ENCODE measurements at places on chromosomes 4 and X.

- no peak for DNase-seq
Observed at GRCh38 chr4:16237715-16238114, 11.4 kb upstream of the TAPT1 start.

GRCh38 chrX:107360788-107361360 is 88.6 kb upstream of the FRMPD3 start:
- no peak for DNase-seq

DNA sequence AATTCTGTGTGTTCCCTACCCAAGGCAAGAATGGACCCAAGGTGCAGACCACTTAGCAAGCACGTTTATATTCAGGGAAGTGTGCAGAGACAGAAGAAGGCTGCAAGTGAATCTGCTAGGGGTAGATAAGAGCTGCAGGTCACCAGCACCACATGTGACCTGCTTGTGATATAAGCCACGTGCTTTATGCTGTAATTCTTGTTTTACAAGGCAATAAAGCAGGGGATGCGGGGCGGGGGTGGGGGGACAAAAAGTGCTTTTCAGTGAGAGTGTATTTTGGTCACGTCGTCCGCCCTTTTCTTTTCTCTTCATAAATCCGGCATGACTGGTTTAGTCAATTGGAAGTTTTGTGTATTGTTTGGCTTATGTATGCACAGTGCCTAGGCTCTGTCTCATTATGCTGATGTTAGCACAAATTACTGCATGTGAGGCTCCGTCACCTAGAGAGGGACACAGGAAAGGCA is 192.7 kb downstream of the RBMX2 start:
- no peak for DNase-seq

DNA sequence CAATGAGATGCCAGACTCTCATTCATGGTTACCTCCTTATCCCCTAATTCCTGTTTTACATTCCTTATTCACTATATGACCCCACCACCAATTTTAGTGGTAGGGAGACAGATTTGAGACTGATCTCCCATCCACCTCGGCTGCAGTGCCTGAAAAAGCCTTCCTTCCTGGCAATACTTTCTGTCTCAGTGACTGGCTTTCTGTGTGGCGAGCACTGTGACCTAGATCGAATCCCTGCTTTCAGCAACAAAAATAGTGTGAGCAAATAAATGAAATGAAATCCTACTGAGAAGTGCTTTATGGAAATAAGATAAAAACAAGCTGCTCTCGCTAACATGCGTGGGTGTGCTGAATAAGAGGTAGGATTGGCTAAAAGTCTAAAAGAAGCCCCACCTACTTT is 165.3 kb downstream of the GPM6A start:
- DNase-seq: no peak

DNA sequence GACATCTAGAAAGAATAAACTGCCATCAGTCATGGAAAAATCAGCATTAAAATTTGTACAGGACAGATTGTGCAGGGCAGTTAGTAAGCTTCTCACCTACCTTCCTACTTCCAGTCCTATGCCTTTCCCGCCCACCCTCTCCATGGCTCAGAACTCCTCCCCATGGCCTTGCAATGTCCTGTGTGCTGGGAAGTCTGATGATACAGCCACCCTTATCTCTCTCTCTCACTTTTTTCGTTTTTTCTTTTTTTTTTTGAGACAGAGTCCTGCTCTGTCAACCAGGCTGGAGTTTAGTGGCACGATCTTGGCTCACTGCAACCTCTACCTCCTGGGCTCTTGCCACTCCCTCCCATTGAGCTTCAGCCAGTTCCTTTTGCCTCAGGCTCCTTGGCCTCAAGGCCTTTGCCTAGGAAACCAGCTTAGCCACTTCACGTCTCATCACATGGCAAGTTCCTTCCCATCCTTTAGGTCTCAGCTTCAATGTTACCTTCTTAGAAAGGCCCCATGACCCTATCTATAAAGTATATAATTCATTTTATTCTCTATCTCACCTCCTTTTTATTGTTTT is 259.7 kb downstream of the NKX6-1 start:
- DNase-seq: no peak

DNA sequence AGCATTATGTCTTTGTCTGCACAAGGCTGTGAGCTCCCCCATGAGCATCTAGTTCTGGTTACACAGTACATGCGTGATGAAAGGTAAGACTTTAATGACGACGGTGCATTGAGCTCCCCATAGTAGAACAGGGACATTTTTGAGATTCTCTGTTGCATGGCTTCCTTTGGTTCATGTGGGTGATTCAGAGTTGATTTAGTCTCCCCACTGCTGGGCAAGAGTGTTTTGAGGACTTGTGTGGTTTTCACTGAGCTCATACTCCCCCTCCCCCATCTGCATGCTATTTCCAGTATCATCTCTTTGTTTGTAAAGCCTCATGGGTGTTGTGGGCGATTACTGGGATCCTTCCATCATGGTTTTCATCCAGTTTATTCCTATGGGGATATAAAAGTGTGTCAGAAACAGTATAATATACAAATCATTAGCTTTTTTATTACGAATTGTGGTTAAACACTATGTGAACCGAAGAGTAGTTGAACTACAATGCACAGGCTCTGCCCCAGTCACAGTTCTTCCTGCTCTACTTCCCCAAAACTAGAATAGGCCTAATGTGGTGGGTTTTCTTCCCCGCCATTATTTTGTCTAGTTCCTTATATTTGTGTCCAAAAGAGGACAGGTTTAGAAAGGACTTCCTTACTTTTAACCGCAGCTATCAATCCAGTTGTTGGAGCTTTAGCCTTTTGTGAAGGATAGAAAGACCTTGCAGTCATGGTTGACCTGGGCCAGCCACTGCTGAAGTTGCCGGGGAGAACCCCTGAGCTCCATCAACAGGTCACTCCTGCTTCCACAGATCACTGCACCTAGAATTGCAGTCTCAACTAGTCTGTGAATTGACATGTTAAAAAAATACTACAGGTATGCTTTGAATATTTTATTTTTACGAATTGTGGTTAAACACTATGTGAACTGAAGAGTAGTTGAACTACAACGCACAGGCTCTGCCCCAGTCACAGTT is 30.4 kb downstream of the KIT start:
- no peak for DNase-seq

DNA sequence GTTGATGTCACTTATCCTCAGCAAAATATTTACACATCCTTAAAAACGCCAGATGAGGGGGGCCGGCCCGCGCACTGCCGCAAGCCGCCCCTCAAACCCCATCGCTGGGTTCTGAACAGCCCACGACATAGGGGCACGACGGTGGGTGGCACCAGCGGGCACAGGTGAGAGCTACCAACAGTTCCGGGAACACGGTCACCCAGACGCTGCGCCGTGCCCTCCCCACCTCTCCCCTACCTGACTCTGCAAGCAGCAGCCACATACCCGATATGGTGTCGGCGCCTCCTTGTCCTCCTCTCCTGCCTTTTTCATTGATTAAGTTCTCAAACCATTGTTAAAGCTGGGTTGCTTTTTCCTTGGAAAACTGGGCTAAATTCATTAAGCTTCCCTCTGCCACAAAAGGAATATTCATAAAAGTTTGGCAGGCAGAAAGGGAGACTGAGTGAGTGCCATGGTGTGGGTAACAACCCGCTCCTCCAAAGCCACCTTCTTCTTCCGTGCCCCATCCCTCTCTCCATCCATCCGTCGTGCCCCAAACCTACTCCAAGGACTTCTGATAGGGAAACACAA is 1.4 kb downstream of the RAI2 start:
- DNase-seq: no peak

DNA sequence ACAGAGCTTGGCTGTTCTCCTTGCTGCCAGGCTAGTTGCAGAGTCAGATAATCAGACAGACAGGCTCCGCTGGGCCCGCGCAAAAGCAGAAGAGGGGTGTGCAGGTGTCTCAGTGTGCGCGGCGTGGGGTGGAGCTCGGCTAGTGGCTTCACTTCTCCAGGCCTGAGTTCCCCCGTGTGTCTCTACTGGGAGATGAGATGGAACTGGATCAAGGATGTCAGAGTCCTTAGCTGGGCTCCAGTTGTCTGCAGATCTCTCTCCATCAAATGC is 21.1 kb downstream of the HTRA3 start:
- no peak for DNase-seq

DNA sequence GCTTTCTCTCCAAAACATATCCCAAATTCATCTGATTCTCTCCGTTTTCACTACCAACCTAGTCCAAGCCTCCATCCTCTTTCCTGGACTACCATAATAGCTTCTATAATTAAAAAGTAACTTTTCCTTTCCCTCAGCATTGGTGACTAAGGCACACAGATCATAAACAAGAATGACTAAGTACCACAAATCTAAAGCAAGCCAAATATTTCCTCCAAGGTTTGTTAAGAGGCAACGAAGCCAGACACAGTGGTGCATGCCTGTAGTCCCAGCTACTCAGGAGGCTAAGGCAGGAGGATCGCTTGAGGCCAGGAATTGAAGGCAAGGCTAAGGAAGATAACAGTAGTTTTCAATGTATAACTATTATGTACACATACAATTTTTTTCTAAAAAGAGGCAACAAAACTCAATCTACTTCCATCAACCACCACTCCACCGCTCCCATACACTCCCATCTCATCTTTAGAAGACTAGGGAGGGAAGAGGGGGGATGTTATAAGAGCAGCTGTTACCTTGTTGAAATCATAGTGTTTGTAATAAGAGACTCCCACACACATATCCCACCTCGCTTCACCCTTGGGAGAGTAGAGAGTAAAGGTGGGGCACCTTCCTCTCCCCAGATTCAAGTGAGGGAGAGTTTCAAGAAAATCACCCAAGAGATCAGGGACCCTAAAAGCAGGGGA is 4.2 kb upstream of the JCHAIN start:
- no peak for DNase-seq

DNA sequence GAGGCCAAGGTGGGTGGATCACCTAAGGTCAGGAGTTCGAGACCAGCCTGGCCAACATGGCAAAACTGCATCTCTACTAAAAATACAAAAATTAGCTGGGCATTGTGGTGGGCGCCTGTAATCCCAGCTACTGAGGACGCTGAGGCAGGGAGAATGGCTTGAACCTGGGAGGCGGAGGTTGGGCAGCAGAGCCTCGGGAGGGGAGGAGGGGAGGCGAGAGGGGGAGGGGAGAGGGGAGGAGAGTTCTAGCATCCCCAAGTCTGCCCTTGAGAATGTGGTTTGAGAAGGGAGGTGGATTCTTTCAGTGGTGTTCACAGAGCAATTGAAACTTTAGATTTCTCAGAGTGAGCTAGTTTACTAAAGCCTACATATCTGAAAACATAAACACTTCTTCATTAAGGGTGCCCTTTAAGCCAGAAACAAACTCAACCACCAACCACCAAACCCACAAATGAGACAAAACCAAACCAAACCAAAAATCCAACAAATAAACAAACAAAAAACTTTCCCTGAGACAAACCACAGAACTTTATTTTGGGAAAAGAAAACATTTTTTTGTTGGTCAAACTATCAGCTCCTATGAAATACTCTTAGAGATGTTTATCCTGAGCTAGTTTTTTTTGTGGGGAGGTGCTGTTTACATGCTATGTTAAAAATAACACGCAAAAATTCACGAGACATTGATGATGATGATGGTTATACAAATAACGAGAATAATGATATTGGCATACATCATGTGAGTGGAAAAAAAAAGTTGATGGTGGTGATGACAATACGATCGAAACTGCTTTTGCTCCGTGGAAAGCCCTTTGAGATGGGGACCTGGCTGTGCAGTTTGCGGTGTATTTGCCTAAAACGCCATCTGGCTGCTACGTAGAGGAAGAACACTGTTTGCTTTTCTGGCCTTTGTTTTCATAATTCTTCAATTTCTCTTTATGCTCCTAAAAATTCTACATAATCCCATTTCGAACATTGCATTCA is 98.2 kb upstream of the PRKX start:
- peak; percentile 64 for DNase-seq

GRCh38 chr4:151434183-151434860 is 25.3 kb downstream of the FHIP1A start:
- no peak for DNase-seq

DNA sequence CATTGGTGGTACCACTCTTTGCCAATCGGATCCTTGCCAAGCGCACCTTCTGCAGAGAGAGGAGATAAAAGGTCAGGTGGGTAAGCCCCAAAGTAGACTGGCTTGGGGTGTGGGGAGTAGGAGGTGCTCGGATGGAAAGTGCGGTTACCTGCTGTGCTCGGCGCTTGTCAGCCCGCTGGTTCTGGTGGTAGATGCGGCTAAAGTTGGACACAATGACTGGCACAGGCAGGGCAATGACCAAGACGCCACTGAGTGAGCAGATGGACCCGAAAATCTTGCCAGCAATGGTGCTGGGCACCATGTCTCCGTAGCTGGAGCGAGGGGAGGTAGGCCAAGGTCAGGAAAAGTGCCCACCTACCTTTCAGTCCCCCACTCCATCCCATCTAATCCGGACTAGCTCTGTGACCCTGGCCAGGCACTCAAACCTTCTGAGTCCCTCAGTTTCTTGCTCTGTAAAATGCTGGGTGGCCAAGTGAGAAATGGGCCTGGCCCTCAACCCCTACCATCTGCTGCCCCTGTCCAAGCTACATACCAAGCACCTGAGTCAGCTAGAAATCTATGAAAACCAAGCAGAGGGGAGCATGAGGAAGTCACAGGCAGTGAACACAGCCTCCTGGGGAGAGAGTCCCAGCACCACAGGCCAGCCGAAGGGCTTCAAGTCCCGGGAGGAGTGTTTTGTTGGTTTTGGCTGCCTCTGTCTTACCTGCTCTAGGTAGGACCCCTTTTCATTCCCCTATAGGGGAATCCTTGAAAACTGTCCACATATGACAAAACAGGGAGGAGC is 4.7 kb downstream of the KCND1 start:
- no peak for DNase-seq

- no peak for DNase-seq
Observed at GRCh38 chrX:77436682-77437081, 10.5 kb upstream of the FGF16 start.

- peak; percentile 67 for DNase-seq
Observed at GRCh38 chrX:56763556-56764152, 34.6 kb downstream of the NBDY start.

GRCh38 chr4:6183740-6184139 is 16.6 kb downstream of the JAKMIP1 start:
- DNase-seq: no peak

GRCh38 chrX:23344238-23344903 is 9.7 kb downstream of the PTCHD1 start:
- DNase-seq: no peak

- DNase-seq: no peak
Observed at GRCh38 chrX:40148385-40149285, 50.9 kb upstream of the BCOR start.

DNA sequence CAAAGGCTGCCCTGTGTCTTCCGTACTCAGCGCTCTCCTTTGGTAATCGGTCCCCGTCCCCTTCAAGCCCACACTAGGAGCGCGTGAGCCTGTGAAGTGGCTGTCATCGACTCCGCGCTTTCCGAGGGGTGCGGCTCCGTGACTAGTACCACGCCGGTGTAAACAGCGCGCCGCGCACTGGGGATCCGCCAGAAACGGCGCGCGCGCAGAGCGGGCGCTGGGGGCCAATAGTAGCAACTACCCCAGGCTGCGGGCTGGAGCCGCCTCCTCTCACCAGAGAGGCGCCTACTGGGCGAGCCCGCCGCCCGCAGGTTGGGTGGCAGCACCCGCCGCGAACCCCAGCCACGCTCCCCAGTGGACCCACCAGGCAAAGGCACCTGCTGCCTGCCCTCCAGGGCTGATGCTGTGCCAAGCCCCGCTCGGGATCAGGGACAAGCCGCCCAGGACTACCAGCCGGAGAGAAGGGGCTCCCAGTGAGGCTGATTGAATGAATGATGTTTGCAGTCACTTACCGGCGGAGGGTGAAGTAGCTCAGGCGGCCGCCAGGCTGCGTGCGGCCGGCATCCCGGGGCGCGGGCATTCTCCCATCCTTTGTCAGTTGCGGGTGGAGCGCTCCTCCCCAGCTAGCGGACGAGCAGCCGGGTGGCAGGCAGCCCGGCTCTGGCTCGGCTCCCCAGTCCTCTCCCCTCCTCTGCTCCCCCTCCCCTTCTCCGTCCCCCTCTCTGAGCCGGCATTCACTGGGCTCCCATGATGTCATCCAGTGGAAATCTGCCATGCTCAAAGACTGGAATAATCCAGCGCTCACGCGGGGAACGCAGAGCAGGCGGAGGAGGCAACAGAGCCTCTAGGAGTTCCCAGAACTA is 370.3 kb upstream of the SMIM31 start:
- DNase-seq: peak; percentile 83

Data from head of caudate nucleus (tissue), 42 donors.